ENCODE measurements at places on chromosomes 7 and 10.

- DNase-seq = peak; percentile 28
These were observed 30.6 kb downstream of the DRGX start for GRCh38 chr10:49365275-49365674.

- DNase-seq = no peak
These were observed 11.2 kb downstream of the DDC start for GRCh38 chr7:50553973-50554372.

DNA sequence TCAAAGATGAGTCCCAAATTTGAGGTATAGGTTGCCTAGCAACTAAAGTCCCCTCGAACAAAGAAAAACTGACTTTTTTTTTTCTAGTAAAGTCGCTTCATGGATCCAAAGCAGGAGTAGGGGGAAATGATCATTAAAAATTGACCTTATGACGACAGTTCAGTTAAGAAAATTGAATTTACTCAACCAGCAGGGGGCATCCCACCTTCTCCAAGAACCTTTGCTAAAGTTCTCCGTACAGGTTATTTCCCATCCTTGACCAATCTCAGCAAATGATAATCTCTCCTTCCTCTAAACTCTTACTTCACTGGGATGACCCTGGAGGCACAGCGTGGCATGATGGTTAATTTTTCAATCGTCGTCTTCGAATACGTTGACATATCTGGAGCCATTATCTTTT is 228.3 kb downstream of the CALN1 start:
- no peak for DNase-seq

GRCh38 chr7:148262721-148263229 is 327.8 kb upstream of the C7orf33 start:
- peak; percentile 50 for DNase-seq

- no peak for DNase-seq
These were observed 5.6 kb downstream of the NFE2L3 start for GRCh38 chr7:26157520-26158105.

GRCh38 chr7:51121931-51122425 is 194.6 kb downstream of the COBL start:
- no peak for DNase-seq

DNA sequence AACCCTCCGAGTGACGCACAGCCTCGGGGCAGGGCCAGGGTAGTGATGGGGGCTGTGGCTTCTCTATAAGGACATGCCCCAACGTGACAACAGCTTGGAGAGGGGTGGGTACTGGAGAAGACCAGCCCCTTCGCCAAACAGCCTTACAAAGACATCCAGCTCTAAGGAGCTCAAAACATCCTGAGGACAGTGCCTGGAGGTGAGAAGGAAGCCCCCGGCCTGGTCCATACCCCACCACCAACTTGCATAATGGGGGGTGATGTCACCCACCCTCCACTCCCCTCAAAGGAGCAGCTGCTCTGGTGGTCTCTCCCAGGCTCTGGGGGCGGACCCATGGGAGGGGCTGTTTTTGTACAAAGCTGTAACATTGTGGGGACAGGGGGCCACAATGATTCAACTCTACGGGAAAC is 15.1 kb downstream of the PRSS2 start:
- no peak for DNase-seq

GRCh38 chr7:134533288-134533771 is 6.0 kb downstream of the AKR1B10 start:
- DNase-seq = peak; percentile 72

- no peak for DNase-seq
These were observed 305.2 kb downstream of the FRMD4A start for GRCh38 chr10:14025283-14026189.

GRCh38 chr7:11403781-11404180 is 428.2 kb downstream of the THSD7A start:
- DNase-seq = no peak

DNA sequence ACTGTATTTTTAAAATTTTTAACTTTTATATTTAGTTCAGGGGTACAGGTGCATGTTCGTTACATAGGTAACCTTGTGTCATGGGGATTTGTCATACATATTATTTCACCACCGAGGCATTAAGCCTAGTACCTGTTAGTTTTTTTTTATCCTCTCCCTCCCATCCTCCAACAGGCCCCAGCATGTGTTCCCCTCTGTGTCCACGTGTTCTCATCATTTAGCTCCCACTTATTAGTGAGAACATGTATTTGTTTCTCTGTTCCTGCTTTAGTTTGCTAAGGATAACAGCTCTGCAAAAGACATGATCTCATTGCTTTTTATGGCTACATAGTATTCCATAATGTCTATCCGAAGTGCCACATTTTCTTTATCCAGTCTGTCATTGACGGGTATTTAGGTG is 22.4 kb upstream of the ITGA8 start:
- DNase-seq = no peak

GRCh38 chr7:150381785-150382122 is 2.6 kb downstream of the ZNF775 start:
- DNase-seq = no peak

- no peak for DNase-seq
These were observed 202.7 kb downstream of the TAX1BP1 start for GRCh38 chr7:27942711-27943110.

DNA sequence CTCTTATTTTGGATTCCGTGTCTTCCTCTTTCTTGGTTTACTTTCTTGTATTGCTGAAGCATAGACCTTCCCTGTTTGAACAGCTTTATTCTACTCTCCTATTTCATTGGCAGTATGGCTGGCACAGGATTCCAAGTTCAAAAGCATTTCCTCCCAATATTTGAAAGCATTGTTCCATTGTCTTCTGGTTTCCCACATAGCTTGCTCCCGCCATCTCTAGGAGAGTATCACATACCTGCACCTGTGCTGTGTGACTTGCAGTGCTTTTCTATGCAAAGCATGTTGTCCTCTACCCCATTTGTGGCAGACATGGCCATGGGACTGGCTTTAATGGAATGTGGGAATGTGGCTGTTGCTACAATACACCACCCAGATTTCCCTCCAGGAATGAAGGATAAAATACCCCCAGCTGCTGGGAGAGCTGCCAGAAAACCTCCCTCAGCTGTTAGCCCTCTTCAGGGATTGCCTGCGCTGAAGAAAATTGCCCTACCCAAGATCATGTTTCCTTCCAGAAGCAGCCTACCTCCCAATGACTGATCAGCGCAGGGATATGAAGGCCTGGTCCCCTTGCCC is 6.9 kb upstream of the MYOF start:
- DNase-seq = no peak

DNA sequence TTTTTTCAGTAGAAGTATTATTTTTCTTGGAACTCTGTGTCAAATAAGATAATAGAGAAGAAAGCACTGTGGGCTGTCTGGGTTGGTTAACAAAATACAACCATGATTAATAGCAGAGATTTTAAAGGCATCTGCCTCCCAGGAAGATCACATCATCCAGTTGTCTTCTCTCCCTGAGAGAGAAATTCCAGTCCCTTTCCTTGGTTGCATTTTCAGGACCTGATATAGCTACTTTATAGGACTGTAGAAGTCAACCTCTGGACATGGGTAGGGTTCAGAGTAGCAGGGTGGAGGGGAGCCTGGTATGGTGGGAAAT is 309.9 kb upstream of the IGFBP3 start:
- DNase-seq = no peak

DNA sequence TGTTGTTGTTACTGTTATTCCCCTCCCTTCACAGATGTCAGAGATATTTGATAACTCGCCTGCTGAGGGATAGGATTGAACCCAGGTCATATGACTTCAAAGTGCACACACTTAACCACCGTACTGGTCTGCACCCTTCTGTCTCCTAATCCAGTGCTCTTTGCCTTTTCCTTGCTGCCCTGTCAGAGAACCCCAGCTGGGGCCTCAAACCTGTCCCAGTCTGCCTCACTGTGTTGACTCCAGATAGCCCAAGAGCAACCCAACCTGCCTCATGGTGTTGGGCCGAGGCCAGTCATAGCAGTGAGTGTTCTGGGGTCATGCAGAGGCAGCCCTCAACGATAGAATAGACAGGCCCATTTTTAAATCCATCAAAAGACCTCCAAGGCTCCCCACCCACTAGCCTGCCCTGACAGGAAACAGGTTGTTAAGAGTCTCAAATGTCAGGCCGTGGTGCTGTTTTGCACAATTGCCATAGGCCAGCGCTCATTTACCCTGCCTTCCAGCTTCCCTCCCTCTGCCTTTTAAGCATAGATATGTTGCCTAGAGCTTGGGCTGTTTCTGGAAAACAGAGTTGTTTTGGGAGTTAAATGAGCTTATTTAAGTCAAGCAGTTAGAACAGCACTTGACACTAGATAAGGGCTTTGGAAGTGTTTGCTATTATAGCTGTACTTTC is 37.0 kb upstream of the PDCD4 start:
- no peak for DNase-seq

DNA sequence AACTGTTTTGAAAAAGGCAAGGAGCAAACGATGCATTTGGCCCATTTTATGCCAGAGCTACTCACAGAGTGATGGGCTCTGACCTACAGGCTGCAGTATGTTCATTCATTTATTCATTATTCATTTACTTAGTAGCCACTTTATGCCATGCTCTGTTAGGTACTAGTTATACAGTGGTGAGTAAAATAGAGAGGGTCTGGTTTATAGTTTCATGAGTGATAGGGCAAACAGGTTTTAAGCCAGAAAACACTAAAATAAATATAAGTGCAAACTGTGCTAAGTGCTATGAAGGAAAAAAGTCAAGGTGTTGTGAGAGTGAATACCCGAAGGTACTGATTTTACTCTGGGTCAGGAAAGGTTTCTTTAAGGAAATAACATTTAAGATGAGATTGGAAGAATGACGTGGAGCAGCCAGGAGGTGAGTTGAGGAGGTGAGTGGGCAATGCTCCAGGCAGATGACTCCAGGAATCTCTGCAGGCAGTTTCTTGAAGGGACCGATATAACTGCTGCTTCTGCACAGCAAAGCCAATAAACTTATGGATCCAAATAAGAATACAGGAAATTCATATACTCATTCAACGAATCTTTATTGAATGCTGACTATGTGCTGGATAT is 56.9 kb upstream of the FAM133B start:
- DNase-seq = no peak

DNA sequence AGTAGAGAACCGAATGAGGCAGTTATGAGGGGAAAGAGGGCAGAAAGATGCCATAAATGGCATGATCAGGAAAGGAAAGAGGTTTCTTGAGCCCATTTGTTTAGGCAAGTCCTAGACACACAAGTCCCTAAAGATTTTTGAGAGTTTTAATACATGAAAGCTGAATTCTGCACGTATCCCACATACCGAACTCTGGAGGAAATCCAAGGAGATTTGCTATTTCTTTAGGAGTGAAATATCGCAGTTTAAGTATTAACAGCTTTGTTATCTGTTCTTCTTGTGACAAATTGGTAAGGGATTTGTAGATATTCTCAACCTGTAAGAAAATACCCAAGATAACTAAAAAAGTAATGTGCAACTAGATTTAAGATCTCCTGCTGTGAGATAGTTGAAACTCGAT is 23.7 kb upstream of the CUBN start:
- no peak for DNase-seq

DNA sequence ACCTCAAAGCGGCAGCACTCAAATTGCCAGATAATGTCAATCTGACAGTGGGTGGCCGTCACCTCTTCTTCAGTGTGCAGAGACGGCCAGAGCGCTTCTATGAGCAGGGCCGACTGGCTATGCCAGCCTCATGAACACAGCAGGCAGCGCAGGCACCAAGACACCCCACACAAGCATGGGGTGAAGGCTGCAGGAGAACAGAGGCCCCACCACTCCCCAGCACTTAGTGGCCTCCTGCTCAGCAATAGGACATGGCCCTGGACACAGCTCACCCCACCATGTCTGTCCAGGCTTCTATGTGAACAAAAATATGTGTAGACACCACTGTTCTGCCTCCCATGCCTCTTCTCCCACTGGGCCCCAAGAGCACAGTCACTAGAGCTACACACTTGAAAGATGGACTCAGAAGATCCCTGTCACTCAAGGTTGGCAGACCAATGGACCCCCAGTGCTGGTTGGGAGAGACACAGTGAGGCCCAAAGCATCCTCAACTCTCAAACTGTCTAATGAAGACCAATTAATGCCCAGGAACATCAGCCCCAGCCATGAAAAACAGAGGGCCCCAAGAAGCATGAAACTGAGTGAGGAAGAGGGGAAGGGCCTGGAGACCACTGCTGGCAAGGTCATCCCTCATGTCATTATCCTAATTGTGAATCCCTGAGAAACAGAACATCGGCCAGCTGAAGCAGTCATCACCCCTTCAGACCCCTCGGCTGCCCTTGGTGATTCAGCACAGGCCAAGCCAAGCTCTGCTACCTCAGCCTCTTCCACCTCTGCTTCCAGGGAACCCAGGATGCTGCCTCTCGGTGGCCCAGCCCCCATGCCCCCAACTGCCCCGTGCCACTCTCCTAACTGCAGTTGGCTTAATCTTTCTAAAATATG is 77.7 kb downstream of the GRID1 start:
- no peak for DNase-seq

DNA sequence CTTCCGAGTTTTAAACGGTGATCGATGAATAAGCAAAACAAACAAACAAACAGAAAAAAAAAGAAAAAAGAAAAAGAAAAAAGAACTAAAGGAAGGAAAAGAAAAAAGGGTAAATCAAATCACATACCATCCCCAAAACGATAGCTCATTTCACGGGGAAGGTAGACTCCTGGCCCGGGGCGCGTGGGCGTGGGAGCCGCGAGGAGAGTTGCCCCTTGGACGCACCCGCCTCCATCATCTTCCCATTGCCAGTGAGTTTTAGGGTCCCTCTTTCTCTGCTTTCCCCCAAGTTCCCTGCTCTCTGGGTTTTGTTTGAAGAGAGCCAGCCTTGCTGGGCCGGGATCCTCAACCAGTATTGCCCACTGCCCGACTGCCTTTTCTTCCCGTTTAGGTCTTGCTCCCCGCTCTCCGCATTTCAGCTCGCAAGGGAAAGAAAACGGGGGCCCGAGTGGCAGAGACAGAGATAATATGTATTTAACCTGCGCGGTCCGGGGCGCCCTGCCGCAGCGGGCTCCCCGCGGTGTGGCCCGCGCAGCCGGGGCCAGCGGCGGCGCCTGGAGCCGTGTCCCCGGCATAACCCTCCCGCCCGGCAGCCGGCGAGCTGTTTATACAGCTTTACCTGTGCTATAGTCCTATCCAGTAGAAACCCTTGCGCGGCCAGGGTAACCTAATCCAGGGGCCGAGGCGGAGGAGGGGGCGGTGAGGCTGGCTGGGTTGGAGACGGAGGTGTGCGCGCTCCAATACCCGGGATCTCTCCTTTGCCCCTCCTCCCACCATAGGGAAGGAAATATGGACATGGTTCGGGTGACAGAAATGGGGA is 5.2 kb upstream of the GATA3 start:
- DNase-seq = no peak

GRCh38 chr7:157855452-157856213 is 518.8 kb downstream of the DNAJB6 start:
- no peak for DNase-seq

- no peak for DNase-seq
These were observed 50.0 kb downstream of the LMTK2 start for GRCh38 chr7:98156700-98157099.

DNA sequence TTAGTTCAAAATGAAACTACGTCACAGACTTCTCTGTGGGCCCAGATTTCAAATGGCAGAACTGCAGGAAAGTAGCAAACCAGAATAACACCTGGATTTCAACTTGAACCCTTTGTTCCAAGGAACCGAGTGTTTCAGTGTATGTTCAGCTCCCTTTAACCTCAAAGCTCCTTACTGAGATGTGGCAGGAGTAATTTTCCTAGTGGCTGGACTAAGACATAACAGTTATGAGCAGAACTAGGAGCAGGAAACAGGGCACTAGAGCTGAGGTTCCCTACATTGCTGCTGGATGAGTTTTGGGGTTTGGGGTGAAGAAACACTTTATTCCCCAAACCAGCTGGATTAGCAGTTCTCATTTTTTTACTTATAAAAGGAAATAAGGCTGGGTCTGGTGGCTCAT is 50.1 kb downstream of the NSUN6 start:
- no peak for DNase-seq

All from SJSA1 (cell line).